ENCODE measurements at places on chromosomes 1 and 21.

GRCh38 chr1:23168445-23169194 is at the start of gene LUZP1:
Gene LUZP1, minus strand, starts transcription at chr1:23168856.
- peak; percentile 86 for DNase-seq

GRCh38 chr1:154896771-154897286 is 26.7 kb upstream of the KCNN3 start:
- no peak for DNase-seq

DNA sequence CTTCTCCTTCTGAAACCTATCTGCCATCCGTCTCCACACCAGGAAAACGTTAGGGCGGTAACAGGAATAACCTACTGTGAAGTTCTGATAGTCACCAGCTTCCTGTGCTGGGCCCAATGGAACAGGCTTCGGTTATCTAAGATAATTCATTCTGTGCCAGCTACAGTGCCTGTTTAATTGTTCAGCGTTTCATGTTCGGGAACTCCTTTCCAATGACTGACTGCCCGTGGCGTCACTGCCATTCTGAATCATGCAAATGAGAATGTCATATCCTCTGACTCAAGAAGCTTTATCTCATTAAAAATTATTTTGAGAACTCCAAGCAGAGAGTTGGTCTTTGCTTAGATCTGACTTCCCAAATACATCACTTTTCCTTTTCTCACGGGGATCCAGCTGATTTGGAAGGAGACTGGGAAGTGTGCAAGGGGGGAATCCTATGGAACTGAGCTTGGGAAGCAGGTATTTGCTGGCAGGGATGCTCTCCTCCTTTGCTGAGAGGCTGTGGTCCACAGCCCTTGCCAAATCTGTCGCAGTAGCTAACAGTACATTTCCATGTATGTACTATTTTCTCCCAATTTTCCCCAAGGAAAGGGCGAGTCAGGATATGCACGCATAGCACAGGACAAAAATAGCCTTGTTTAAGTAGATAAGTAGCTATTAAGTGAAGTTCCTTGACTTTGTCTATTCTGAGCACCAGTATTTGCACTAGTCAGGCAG is 358.7 kb downstream of the LTN1 start:
- no peak for DNase-seq

DNA sequence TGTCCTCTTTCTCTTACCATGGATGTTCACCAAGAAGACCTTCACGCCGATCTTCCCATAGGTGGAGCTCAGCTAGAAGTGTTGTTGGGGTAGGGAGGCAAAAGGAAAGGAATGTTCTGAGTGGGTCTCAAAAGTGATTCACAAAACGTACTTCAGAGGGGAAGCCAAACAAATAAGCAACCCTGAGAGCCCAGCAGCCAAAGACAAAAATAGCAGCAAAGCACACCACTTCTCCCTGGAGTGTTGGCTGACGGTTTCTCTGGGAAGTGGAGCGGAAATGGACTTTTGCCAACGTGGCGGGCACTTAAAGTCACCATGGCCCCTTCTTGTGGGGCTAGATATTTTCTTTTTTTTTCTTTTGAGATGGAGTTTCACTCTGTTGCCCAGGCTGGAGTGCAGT is 23.1 kb downstream of the SLC26A9 start:
- DNase-seq, result no peak
